ENCODE measurements at places on chromosomes 6 and 20. TPM values are rescaled to one million over a fixed set of nuclear protein-coding genes. Genes with fewer than 3 reads are reported as not detected.

DNA sequence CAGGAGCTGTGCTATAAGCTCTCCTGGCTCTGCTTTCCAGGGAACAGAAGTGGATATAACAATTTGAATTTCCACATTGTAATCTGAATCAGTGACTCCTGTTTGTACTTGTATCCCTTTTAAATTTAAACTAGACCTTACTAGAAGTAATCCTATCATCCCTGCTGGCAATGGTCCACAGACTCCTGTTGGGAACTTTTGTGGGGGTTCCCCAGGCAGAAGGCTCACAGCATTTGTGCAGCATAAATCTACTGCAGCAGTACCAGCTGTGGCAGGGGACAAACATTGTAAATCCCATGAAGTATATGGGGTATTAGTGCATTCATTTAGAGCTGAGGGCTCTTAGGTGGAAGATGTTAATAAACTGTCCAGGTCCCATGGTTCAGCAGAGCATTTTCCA lies 12.0 kb upstream of the PDCD2 start:
- DNase-seq: no peak

- no peak for DNase-seq
Observed at GRCh38 chr6:3811191-3811590, 38.0 kb upstream of the FAM50B start.

GRCh38 chr6:130922922-130923321 lies 95.7 kb downstream of the SMLR1 start:
- DNase-seq: no peak

DNA sequence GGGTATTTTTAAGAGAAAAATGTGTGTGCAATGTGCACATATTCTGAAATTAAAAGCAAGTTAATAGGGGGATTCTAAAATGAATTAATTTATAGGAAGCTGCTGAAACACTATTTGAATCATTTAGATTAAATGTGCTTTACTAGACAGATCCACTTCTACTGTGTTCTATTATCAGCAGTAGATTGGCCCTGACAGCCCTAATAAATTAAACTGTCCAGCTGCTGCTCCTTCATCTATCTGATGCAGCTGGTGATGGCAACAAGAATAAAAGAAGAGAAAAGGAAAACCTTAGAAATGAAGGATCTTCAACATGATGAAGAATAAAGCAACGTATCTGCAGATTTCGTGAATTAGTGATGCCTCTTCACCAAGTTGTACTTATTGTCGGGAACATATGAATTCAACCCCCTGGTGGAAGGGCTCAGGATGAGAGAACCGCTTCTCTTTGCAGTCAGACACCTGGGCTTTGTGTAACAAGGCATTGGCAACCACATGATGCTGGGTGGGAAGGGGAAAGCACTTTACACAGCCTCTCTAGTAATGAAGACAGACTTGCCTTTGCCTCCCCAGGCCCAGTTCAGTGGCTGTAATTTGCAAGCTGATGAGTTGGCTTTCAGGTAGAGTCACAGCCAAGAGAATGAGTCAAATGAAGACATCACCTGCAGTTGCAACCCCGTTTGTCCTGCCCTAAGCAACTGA lies 94.4 kb downstream of the LAMP5 start:
- DNase-seq: no peak

GRCh38 chr6:169503422-169504152 lies 198.2 kb downstream of the WDR27 start:
- DNase-seq: no peak

- no peak for DNase-seq
Observed at GRCh38 chr6:102662851-102663250, 1269.3 kb downstream of the GRIK2 start.

DNA sequence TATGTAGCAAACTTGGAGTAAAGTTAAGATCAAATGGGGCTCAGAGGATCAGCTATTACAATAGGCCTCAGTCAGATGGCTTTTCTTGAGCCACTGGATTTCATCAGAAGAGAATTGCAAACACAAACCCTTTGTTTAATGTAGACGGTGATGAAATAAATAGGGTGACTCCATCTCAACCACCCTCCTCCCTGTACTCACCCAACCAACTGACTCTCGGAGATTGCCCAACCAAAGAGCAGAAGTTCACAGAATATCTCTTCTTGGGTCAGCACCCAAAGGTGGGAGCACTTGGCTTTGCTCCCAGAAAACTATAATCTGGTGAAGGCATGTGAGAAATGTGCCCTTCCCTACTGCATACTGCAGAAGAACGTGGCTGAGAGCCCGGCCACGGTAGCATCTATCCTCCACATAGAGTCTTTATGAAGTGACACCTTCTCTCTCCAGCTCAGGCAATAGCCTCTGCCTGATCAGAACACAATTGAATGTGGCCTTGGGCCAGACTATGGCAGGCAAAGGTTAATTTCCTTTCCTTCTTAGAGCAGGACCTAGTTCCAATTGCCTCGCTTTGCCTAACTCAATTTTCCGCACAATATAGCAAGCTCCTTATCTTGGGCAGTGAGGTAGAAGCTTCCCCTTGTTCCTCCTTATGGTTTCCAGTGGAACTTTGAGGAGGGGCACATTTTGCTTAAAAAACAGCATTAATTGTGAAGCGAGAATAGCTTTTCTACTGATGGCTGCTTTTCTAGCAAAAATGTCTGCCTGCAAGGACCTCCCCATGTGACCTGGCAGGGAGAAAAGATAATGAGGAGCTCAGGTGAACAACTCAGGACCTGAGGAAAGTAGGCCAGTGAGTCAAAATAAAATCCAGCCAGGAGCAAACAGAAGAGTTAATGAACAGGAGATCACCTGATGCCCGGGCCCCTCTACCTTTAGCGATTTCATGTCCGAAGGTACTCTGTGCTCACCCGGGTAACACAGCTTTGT lies 79.4 kb downstream of the GFOD1 start:
- DNase-seq: no peak

GRCh38 chr20:7291323-7291943 lies 523.9 kb downstream of the BMP2 start:
- DNase-seq: no peak

DNA sequence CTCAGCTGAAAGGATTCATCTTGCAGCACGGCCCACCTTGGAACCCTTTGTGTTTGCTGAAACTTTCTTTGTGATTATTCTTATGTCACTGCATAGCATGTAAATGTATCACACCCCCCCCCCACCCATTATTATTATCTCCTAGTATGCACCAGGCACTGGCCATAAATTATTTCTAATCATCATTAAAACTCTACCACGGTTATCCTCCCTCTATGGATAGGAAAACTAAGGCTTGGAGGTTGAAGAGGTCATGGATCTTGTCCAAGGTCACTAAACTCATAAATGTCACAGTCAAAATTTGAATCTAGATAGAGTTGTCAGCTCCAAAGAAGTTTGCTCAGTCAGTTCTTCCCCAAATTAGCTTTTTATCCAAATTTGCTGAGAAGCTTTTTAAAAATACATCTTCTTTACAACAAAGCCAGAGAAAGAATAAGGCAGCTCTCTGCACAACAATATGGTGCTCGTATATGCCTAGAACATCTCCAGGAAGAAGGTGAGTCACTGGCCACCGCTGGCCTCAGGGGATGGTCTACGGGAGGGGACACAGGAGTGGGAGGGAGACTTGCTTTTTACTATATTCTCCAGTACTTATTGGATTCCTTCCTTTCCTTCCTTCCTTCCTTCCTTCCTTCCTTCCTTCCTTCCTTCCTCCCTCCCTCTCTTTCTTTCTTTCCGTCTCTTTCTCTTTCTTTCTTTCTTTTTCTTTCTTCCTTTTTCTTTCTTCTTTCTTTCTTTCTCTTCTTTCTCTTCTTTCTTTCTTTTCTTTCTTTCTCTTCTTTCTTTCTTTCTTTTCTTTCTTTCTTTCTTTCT lies 134.5 kb downstream of the VEGFA start:
- DNase-seq: no peak

DNA sequence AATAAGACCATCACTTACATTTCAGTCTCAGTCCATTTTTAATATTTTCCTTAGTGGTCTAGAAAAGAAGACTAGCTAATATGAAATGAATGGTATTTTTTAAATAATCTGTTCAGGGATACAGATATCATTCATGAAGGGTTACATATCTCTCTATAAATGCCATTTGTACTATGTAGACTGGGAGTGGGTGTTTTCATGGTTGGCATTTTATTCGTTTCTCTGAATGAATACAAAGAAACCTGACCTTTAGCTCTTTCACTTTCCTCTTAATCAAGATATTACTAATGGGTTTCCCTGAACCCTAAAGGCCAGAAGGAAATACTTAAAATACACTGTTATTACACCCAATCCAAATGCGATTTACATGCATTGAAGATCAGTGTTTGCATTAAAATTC lies 788.9 kb downstream of the TBC1D32 start:
- no peak for DNase-seq

The GATA5 gene
- total RNA-seq: not detected

The CEP85L gene
- 78.6 TPM for total RNA-seq

GRCh38 chr6:2110504-2110903 lies 134.9 kb downstream of the GMDS start:
- DNase-seq: no peak

- DNase-seq: no peak
Observed at GRCh38 chr6:53734473-53735299, 60.1 kb upstream of the LRRC1 start.

- no peak for DNase-seq
Observed at GRCh38 chr6:147586044-147586443, 77.6 kb downstream of the SAMD5 start.

The NHSL1 gene
- total RNA-seq: 1.2 TPM

GRCh38 chr6:149723771-149724417 lies 6.0 kb upstream of the LATS1 start:
- DNase-seq: peak; percentile 50

The SLPI gene
- not detected for total RNA-seq

GRCh38 chr6:11065436-11066202 lies 21.5 kb upstream of the ELOVL2 start:
- DNase-seq: no peak

DNA sequence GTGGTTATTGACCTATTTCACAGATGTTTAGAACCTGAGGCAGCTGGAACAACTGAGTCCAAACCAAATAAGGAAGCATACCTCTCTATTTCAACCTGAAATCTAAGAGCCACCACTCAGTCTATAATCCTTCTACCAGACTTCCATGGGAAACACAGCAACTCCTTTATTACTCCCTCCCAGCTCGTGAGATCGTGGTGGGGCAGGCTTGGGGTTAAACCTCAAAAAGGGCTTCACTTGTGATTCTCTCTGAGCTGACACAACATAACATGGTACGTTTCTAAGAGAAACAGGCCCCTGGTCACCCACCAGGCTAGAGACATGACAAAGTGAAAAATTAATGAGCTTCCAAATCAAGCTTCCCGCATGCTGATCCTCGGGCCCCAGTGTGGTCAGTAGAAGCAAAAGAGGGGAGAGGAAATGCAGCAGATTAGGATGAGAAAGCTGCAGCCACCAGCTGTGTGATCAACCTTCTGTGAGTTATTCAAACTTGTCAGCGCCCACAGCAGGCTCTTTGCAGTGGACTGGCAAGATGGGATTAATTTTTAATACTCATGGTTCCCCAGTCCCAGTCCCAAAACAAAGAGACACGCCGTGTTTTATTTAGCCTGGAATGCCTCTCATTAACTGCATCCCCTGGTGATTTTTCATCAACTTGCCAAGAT lies 9.3 kb downstream of the PKHD1 start:
- DNase-seq: no peak

- DNase-seq: no peak
Observed at GRCh38 chr6:134363323-134364039, 45.6 kb upstream of the SGK1 start.

The SPEF1 gene
- total RNA-seq: not detected

DNA sequence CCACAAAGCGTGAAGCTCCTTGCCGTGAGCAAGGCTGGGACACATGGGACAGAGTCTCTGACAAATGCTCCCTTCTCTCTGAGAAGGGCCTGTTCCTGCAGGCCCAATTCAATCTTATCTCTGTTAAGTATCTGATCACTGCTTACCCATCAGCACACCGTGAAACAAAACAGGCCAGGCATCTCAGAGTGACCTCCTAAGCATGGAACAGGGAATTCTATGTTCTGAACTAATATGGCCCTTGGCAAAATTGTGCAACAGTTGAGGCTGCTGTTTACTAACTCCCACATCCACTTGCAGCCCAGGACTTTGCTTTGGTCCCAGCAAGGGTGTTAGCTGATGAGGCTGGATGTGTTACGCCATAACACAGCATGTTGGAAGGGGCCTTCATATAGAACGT lies 79.2 kb downstream of the GCLC start:
- no peak for DNase-seq

DNA sequence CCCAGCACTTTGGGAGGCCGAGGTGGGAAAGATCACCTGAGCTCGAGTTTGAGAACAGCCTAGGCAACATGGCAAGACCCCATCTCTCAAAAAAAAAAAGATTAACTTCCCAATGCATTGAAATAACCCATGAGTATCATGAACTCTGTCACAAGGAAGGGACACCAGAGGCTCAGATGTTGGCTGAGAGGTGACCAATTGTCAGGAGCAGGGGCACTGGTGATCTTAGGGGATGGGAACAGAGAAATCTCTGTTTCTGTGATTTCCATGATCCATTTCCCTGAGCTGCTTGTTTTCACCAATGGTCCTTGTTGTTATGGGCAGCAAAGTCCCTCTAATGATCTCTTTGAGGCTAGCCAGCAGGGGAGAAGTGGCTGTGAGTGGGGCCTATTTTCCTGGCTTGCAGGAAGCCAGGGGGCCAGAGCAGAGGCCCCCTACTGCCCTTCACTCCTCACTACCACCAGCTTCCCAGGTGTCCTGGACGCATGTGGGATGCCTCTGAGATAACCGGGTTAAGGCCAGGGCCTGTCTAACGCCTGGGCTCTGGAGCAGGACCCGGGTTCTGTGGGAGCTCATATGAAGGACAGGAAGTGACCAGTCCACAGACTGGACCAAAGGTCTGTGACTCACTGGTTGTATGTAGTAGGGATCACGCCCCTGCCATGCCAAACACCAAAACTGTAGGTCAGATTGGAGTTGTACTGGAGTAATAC lies 54.4 kb downstream of the PCNA start:
- DNase-seq: no peak

DNA sequence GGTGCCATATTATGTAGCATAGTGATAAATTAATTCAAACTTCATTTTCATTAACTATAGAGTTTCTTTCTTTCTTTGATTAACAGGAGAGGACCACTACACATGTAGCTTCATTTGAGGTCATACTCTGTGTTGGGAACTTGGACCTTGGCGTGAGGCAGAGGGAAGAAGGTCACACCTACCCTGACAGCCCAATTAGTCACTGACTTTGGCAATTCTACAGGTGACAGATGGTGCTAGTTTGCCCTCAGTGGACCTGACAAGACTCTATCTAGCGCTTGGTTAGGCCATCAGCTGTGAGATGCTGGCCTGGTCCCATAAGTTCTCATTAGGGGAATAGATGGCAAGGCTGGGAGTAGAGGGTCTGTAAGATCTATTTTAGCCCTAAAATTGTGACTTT lies 14.2 kb downstream of the SLX4IP start:
- DNase-seq: no peak

DNA sequence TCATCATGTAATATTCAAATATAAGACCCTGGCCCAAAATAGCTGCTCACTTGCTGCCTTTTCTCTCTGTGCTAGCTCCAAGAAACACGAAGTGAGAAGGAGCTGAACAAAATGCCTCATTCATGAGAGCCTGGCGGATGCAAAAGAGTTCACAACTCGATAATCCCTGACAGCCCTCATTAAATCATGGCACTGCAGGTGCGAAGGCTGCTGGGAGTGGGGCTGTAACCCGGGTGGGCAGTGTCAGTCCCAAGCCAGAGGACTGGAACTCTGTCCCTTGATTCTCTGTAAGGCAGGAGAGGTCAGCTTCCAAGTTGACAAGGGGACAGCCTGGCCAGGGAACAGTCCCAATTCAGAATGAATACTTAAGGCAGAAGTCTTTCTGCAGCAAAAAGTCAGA lies 318.5 kb downstream of the CDC5L start:
- no peak for DNase-seq

- DNase-seq: no peak
Observed at GRCh38 chr6:108877046-108877751, 29.0 kb downstream of the ARMC2 start.

The IPCEF1 gene
- total RNA-seq: 114 TPM

The MACROD2 gene
- total RNA-seq: 0.86 TPM
